ENCODE measurements at places on chromosomes 5 and 9.

DNA sequence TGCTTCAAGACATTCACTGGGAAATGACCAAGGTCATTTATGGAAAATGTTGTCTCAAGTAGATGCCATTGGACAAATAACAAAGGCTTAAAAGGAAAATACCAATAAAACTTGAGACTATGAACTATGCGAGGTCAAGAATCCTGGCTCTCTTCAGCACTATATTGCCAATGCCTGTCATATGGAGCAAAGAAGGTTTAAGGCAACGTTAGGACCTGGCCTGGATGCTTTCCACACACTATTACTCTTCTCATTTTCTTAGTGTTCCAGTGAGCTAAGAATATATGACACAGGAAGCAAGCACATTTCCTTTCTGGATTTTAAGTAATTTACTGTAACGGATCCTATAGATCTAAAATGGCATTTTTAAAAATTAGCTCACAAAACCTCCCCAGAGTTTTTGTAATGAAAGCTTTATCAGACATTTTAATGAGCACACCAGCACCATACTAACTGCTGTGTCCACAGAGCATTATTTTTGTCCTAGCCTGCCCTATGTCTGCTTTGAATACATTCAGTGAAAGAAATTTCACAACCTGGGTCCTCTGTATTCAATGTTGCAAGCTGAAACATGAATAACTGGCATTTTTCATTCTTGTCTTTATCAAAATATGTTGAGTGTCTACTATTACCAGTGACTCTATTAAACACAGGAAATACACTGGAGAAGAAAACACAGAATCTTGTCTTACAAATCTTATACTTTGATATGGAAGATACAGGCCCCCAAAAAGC lies 315.6 kb downstream of the CETN3 start:
- DNase-seq, result no peak

- no peak for DNase-seq
Observed at GRCh38 chr9:23621924-23622323, 204.1 kb downstream of the ELAVL2 start.

GRCh38 chr9:119185298-119185697 lies 183.9 kb downstream of the BRINP1 start:
- DNase-seq, result no peak

DNA sequence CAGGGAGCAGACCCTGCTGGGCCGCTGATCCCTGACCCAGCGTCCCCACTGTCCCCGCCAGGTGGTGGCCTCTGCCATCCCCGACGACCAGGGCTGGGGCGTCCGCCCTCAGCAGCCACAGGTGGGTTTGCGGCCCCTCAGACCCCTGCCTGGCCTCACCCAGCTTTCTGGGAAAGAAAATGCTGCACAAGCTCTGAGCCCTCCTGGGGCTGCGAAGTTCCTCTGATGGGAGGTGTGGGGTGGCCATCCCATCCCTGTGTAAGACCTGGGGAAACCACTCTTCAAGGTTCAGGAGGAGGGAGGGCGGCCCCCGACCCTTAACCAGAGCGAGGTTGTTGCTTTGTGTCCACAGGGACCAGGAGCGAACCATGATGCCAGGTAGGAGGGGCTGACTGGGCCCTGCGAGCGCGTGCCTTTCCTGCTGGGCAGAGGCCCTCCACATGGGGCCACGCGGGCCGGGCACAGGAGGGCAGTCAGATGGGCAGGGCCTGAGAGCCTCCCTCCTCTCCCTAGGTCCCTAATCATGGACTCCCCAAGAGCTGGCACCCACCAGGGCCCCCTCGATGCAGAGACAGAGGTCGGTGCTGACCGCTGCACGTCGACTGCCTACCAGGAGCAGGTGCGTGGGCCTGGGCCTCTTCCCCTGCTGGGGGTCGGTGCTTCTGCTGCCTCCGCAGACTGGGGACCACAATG lies 7.7 kb downstream of the NOXA1 start:
- no peak for DNase-seq

GRCh38 chr5:53543401-53543800 lies 17.0 kb upstream of the NDUFS4 start:
- no peak for DNase-seq

- DNase-seq, result no peak
Observed at GRCh38 chr9:6884990-6885389, 127.2 kb downstream of the KDM4C start.
